Hematopoietic multipotent progenitor cell treated with erythropoietin and hydrocortisone succinate and interleukin-3 and kit ligand, for 8 days (in vitro differentiated cells): ENCODE measurements at places on chromosomes 5 and 9.

- no peak for DNase-seq
Observed at GRCh38 chr5:136006761-136007251, 22.0 kb upstream of the TGFBI start.

GRCh38 chr9:34689116-34689470 is 2.0 kb downstream of the CCL19 start:
- no peak for DNase-seq

GRCh38 chr9:18799428-18799827 is 233.6 kb downstream of the SAXO1 start:
- no peak for DNase-seq

DNA sequence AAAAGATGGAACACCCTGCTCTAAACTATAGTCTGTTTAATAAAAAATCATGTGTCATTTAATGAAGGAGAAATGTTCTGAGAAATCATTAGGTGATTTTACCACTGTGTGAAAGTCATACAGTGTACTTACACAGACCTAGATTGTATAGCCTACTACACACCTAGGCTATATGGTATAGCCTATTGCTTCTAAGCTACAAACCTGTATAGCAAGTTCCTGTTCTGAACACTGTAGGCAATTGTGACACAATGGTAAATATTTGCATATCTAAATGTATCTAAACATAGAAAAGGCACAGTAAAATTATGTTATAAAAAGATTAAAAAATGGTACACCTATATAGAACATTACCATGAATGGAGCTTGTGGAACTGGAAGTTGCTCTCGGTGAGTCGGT is 40.6 kb downstream of the EFNA5 start:
- no peak for DNase-seq

DNA sequence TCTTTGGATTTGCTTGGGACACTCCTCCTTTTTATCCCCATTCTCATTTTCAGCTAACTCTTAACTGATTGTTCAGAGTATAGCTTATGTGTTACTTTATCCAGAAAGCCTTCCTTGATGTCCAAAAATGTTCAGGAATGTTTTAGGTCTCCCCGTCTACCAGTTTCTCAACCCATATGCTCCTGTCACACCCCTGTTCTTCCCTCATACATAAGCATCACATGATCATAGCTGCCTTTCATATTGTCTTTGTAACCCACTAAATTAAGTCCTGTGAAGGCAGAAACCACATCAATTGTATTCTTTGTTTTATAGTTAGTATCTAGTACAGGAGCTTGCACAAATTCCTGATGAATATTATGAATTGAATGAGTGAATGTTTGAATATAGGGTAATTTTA is 321.9 kb upstream of the ACTBL2 start:
- DNase-seq = no peak

GRCh38 chr5:141003031-141003430 is 36.8 kb downstream of the PCDHAC2 start:
- no peak for DNase-seq

DNA sequence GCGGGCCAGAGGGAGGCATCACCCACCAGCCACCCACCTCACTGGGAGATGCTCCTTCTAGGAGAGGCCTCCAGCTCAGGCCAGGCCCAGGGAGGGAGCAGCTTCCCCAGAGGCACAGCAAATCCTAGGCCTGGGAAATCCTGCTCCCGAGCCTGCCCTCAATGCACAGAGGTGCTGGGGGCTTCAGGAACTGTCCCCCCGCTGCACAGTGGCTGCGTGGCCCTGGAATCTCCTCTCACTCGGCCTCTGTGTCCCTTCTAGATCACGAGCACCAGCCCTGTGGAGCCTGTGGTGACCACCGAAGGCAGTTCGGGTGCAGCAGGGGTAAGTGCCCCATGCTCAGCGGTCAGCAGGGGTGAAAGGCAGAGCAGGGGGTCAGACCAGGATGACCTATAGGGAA is 36.4 kb upstream of the SUSD3 start:
- DNase-seq = no peak

DNA sequence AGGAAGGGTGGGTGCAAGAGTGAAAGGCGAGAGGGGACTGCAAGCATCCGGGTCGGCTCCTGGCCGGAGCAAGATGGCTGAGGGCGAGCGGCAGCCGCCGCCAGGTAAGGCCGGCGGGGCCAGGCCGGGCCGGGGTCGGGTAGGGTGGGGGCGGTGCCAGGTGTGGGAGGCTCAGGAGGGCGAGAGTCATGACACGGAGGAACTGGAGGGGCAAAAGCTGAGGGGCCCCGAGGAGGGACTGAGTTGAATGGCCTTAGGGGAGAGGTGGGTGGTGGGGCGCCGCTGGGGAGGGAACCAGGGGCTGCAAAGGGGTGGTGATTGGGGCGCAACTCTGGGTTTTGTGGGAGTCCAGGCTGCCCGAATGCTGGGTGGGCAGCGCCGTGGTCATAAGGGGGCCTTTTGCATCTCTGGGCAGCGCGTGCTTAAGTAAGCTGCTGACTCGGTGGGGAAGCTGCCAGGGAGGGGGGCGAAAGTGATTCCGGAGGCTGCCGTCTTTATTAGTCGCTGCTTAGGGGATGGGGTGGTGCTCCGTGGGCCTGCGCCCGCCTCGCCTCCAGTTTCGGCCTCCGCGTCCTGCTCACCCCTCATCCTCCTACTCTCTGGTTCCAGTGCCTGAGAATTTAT is 425 bp downstream of the PTPA start:
- DNase-seq = peak; percentile 44

DNA sequence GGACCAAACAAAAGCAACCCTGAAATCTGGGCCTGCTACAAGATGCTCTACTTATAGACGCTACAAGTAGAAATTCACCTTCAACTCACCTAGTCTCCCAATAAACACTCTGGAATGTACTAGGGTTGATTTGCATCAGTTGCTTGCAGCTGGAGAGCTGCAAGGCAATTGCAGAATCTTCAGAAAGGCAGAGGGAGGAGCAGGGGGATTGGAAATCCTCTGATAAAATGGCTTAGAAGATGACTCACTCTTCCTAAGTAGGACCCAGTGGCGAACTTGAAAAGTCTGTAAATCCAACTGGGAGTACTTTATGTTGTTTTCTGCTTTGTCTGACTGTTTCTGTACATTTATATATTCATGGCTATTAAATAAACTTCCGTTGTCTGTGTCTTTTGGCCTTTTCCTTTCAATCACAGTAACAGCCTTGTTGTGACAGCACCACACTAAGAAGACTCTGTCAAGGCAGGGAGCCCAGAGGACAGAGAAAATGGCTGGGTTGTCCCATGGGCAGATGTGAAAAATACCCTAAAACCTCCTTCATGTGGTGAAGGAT is 14.7 kb upstream of the MLLT3 start:
- DNase-seq = no peak

- DNase-seq = no peak
Observed at GRCh38 chr5:80917631-80918030, 42.5 kb upstream of the RASGRF2 start.

GRCh38 chr5:100855937-100856430 is 47.1 kb downstream of the ST8SIA4 start:
- DNase-seq = no peak

GRCh38 chr9:126719618-126720031 is 85.2 kb upstream of the ZBTB43 start:
- peak; percentile 66 for DNase-seq

DNA sequence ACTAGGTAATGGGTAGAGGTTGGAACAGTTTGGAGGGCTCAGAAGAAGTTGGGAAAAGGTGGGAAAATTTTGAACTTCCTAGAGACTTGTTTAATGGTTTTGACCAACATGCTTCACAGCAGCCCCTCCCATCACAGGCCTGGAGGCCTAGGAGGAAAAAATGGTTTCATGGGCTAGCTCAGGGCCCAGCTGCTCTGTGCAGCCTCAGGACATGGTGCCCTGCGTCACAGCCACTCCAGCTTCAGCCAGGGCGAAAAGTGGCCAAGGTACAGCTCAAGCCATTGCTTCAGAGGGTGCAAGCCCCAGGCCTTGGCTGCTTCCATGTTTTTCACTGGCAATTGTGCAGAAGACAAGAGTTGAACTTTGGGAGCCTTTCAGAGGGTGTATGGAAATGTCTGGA is 453.7 kb downstream of the LRRC70 start:
- DNase-seq = no peak

DNA sequence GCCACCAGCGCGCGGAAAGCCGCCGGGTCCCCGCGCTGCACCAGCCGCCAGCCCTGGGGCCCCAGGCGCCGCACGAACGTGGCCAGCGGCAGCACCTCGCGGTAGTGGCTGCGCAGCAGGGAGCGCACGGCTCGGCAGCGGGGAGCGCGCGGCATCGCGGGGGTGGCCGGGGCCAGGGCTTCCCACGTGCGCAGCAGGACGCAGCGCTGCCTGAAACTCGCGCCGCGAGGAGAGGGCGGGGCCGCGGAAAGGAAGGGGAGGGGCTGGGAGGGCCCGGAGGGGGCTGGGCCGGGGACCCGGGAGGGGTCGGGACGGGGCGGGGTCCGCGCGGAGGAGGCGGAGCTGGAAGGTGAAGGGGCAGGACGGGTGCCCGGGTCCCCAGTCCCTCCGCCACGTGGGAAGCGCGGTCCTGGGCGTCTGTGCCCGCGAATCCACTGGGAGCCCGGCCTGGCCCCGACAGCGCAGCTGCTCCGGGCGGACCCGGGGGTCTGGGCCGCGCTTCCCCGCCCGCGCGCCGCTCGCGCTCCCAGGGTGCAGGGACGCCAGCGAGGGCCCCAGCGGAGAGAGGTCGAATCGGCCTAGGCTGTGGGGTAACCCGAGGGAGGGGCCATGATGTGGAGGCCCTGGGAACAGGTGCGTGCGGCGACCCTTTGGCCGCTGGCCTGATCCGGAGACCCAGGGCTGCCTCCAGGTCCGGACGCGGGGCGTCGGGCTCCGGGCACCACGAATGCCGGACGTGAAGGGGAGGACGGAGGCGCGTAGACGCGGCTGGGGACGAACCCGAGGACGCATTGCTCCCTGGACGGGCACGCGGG is at the start of gene TERT:
Gene TERT (minus strand): TSS at position 234 of the 815 bp plus-strand sequence. CDS start 79 bp downstream, at position 155.
- DNase-seq = peak; percentile 16

DNA sequence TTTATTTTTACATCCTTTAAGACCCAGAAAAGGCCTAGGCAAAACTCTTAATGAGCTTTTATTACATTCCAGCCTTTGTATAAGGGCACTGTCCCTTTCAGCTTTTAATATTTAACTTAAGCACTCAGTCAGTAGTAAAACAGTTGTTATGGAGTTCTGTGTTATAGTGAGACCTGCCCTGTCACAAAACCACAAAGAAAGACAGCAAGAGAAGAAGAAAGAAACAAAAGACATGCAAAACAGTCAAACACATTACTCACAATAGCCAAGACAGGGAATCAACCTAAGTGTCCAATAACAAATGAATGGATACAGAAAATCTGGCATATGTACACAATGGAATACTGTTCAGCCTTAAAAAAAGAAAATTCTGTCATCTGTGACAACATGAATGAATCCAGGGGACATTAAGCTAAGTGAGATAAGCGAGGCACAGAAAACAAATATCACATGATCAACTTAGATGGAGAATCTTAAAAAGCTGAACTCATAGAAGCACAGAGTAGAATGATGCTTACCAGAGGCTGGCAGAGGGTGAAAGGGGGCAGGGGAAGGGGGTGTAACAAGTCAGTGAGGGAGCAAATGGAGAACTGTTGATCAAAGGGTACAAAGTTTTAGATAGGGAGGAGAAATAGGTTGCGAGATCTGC is 63.8 kb upstream of the CCNG1 start:
- DNase-seq = no peak

- no peak for DNase-seq
Observed at GRCh38 chr5:3659907-3660306, 64.3 kb downstream of the IRX1 start.

DNA sequence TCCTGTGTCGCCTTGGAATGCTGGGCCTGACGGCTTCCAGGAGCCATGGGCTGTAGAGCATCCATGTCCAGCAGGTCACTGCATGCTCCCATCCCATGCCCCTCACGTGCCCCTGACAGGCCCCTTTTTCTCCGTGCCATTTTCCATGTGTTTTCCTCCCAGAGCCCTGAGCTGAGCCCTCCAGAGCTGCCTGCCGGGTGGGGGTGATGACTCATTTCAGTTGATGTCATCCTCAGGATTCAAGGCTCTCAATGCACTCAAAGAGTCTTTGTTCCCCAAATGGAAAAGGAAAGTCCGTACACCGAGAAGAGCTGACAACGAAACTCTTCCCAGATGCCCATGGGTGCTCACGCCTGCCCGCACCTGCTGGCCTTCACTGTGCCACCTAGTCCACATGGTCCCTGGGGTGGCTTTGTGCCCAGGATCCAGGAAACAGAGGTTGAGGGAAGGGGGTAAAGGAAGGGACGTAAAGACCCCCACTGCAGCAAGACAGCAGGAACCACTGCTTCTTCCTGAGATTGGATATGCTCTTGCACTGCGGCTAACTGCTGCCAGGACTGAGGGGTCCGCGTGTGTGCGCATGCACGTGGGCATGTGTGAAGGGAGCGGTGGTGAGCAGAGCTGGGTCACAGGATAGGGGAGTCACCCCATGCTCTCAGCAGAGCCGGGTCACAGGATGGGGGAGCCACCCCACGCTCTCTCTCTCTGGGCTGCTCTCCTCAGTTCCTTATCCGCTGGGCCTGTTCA is 27.6 kb downstream of the COL15A1 start:
- no peak for DNase-seq

DNA sequence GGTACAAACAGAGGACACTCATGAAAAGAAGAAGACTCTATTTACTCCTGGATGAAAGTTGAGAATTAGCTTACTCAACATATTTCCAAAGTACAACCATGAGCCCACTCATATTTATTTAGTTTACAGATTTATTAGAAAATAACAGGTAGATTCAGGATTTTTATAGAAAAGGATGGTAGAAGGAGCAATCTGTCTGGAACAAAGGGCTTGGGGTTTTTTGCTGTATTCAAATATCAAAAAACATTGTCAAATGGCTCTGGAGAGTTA is 7.0 kb upstream of the ERAP2 start:
- DNase-seq = no peak

- DNase-seq = no peak
Observed at GRCh38 chr5:25448190-25448621, 803.4 kb upstream of the CDH10 start.

- peak; percentile 21 for DNase-seq
Observed at GRCh38 chr5:113336975-113337374, 97.8 kb downstream of the TSSK1B start.

GRCh38 chr5:135448071-135448739 is 1.1 kb upstream of the DCANP1 start:
- no peak for DNase-seq

DNA sequence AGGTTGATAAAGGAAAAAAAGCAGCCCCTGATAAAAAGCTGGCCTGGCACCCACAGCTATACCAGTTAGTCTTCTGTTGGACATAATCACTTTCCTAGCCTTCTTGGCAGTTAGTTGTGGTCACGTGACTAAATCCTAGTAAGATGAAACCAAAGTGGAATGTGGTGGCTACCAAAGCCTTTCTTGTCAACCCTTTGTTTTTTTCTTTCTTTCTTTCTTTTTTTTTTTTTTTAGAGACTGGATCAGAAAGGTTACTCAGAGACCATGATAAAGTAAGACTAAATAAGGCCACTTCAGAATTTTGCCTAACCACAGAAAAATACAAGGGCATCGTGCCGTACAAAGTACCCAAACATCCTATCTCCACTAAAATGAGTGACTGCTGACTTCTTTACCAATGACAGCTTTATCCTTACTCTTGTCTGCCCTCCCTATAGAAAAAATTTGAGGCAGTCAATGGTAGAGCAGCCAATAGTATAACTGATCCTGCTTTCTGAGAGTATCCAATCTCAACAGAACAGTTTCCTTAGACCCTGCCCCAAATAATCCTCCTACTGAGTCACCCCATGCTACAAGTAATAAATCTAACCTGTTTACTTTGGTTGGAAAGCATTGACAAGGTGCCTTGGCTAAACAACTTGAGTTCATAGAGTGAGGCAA is 14.2 kb upstream of the KIF27 start:
- peak; percentile 21 for DNase-seq
